ENCODE measurements at places on chromosomes 2 and 18.

GRCh38 chr2:26316845-26317244 lies 29.1 kb upstream of the SELENOI start:
- DNase-seq: no peak

DNA sequence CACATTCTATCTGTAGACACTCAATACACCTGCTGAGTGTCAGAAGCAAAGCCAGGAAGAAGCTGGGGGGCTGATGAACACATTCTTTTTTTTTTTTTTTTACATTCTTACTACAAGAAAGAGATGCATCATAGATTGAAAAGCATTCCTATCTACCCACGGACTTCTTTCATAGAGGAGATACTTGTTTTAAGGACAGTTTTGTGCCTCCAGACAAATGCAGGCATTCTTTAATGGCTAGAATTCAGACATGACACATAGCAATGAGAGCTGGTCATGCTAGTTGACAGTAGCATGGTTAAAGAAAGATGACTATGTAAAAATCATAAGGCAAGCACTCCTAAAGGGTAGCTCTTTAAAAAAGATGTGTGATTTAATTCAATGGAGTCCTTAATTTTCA lies 110.2 kb downstream of the EPHA4 start:
- no peak for DNase-seq

DNA sequence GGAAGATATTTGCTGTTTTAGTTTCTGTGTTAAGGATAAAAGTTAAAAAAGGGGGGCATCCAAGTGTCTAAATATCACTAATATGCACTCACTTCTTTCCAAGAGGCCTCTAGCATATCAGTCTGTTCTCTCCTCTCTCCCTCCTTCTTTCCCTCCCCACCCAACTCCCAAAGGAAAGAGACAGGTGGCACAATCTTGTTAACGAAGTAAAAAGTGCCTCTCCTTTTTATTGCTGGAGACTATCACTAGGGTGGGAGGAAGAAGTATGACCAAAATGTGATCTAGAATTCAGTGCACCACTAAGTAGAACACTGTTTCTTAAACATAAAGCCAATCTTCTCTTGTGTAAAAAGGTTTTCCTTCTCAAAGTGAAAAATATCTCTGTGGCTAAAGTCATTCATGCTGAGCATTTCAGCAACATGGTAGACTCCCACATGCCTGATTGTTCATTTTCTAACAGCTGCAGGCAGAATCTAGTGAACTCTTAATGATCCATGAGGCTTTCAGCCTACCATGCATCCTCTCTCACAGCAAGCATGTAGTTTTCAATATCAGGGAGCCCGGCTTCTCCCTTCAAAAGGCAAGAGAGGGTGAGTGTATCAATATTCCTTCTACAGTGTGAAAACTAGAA lies 39.5 kb downstream of the RNU4ATAC start:
- no peak for DNase-seq

GRCh38 chr2:201523506-201523905 lies 72.0 kb downstream of the STRADB start:
- DNase-seq: no peak
